HS-5 (cell line): ENCODE measurements at places on chromosomes 3 and 15.

DNA sequence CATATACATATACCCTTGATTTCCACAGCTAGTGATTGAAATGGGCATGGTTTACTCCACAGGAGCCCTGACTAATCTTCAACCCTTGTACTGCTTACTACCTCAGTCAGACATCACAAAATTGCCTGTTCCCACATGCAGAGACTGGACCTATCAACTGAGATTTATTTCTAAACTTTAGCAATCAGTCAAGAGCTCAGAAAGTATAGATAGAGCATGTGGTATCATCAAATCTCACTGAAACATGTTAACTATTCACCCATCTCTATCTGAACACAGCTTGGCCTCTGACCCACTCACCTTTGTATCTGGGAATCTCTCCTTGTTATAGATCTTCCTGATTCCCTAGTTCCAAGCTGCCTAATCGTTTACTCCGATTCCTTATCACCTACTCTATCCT lies 14.6 kb downstream of the ADAM10 start:
- no peak for DNase-seq

DNA sequence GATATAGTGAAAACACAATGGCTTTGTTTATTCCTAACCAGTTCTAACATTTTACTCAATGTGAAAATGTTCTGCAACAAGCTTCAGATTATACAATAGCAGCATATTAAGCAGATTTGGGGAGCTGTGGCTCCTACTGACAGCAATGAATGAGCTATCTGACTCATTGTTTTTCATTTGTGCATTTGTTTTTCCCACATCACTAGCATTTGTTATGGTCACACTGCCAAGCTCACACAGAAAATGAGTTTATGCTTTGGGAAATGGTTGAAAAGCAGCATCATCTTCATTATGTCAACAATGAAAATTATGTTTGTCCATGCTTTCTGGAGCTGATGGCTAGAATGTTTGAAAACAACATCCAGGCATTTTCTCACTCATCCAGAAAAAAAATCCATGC lies 53.5 kb downstream of the ZPLD1 start:
- DNase-seq, result no peak

GRCh38 chr3:8663177-8664061 lies 18.8 kb upstream of the SSUH2 start:
- peak; percentile 42 for DNase-seq

DNA sequence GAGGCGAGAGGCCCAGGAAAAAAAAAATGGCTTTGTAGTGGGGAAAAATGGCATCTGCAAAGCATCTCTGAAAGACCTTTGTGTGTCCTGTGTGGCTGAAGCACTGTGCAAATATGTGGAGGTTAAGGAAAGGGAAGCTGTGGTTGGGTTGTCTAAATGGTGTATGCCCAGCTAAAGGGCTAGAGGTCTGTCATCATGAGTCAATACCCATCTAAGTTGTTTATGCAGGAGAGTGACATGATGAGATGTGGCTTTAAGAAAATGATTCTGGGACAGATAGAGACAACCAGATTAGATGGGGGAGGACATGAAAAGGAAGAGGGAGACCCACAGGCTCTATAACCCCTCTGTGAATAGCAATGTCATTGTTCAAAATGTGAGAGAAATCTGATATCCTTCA lies 280.7 kb downstream of the MFSD1 start:
- DNase-seq, result peak; percentile 77

GRCh38 chr3:126491221-126492013 lies 15.7 kb upstream of the ZXDC start:
- DNase-seq, result no peak

- peak; percentile 9 for DNase-seq
Observed at GRCh38 chr3:11803977-11804892, 42.5 kb downstream of the TAMM41 start.
